ENCODE measurements at places on chromosomes 7 and 10.
A peak's percentile ranks its signal among the peaks of the same experiment; 100 is the strongest.

DNA sequence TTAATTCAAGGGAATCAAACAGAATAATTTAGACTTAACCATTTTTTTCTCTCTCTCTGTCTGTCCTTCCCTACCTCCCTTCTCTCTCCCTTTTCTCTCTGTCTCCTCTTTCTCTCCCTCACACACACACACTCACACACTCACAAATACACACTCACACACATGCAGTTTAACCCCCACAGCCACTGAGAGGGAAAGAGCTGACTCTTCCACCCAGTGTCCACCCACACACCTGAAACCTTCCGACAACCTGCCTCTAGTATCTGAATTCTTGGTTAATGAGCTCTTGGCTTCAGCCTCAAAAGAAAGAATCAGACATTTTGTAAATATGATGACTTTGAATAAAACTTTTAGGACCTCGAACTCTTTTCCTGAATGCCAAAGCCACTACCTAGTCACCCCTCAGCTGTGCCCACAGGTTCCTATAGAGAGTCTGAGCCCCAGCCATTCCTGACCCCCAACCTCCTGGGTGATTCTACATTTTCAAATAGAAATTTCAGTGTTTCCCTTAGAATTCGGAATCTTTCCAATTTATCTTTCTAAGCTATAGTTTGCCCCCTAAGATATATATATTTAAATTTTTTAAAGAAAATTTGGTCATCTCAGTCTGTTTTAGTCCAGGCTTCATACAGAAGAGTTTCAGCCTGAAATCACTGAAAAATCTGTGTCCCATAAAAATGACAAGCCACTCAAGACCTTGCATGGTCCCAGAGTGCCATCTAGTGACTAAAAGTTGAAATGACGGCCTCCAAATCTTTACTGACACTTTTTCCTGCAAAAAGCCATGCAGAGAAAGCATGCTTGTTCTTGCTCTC is 202.8 kb downstream of the IPMK start:
- no peak for DNase-seq

- DNase-seq, result no peak
Observed at GRCh38 chr10:48872234-48872633, 67.4 kb downstream of the LRRC18 start.

GRCh38 chr7:43484678-43485395 is 98.1 kb upstream of the STK17A start:
- no peak for DNase-seq

DNA sequence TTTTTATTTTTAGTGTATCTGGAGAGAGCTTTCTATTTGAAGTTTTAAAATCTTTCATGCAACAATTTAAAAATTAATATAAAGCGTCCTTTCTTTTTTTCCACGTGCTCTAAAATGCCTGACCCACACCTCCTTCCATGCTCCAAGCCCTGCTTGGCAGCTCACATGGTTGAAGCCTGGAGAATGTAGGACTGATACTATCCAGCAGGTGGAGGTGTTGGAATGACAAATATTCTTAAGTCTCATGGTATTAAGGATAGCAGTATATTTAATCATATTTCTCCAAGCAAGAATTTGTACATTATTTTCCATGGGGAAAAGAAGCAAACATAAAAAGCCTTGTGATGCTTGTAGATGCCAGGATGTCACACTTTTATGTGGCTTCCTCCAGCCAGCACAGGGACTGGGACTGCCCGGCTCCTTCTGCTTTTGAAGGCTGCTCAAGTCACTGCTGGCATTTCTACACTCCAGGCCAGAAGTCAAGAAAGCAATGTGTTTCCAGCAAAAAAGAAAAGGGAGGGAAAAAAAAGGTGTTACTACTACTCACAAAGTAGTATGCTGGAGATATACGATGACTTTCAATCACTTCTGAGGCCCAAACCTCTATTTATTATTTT is 49.7 kb downstream of the BZW2 start:
- no peak for DNase-seq

GRCh38 chr10:92177546-92177945 is 113.3 kb downstream of the CPEB3 start:
- no peak for DNase-seq

GRCh38 chr7:24587853-24588252 is 14.6 kb downstream of the PALS2 start:
- no peak for DNase-seq

- no peak for DNase-seq
Observed at GRCh38 chr7:27243340-27244163, 950 bp downstream of the EVX1 start.

DNA sequence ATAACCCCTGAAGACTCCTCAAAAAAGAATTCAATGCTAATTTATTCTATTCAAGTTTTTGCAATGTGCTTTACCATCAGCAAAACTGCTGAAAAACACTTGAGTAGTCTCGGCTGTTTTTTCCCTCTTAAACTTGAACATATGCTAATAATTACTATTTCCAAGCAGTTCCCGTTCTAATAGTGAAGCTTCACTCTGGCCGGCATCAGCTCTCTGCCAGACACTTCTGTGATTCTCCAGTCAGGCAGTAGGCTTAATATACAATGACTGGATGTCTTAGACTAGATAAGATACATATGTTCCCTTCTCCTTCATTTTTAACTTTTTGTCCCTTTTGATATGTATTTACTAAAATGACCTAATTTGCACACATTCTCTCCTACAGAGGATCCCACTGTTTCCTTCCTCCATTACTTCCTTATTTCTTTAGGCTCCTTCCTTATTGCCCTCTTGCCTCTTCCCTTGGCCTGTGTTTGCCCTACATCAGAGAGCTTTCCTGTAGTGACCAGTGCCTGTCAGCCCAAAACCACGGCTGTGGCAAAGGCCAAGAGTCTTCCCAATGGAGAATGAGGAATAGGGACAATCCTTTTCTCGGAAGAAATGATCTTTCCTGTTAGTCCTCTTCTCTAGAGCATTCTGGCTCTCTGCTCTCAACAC is 23.5 kb downstream of the HEPACAM2 start:
- DNase-seq, result peak; percentile 45

DNA sequence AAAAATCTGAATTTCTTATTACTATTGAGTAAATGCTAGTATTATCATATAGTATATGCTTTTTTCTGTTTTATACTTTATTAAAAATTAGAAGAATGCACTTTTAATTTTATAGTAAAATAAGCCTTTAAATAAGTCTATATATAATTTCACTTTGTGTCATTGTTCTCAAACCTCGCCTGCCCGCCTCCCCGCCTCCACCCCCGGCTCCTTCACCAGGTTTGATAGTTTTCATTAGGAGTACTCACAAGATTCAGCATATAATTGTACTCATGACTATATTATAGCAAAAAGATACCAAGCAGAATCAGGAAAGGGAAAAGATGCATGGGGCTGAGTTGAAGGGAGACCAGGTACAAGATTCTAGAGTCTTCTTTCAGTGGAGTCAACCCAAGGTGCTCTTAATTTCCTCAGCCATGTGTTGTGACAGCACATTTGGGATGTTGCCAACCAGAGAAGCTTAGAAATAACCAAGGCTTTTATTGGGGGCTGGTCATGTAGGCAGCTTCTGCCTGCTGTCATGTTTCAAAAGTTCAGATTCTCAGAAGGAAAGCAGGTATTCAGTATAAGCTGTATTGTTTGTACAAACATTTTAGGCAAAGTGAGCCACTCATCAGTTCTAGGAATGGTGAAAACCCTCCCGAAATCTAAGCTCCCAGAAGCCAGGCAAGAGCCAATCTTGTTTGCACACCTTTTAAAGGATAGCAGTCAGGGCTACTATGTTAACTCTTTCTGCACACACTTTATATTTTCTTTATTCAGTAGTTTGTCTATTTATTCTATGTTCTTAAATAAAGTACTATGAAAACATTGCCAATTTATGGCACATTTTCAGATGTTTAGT is 12.3 kb downstream of the NHLRC2 start:
- no peak for DNase-seq

GRCh38 chr10:117553815-117554172 is 11.2 kb downstream of the EMX2 start:
- DNase-seq, result no peak

GRCh38 chr7:139762886-139763285 is 14.9 kb downstream of the HIPK2 start:
- no peak for DNase-seq

DNA sequence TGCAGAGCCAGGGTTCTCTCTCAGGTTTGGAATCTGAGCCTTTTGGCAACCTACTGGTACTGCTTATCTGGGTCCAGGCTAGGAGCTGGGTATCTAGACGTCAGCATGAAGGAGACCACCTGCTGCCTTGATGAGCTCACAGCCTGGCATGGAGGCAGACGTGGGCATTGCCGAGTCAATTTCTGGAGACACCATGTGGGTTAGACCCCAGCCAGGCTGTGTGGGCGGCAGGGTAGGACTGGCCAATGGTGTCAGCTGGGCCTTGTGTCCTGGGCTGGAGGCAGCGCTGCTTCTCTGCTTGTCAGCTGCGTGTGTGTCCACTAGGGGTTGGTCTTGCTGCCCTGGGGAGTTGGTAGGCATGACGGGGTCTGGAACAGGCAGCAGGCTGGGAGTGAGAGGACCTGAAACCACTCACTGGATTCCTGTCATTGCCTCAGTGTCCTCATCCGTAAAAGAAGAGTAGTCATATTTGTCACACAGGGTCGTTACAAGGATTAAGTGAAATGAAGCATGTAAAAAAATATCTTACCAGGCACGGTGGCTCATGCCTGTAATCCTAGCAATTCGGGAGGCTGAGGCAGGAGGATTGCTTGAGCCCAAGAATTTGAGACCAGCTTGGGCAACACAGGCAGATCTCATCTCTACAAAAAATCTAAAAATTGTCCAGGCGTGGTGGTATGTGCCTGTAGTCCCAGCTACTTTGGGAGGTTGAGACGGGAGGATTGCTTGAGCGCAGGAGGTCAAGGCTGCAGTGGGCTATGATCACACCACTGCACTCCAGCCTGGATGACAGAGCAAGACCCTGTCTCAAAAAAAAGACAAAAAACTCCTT is 31.7 kb upstream of the ANKRD2 start:
- DNase-seq, result no peak

GRCh38 chr10:131165092-131165491 is 146.4 kb downstream of the TCERG1L start:
- no peak for DNase-seq

DNA sequence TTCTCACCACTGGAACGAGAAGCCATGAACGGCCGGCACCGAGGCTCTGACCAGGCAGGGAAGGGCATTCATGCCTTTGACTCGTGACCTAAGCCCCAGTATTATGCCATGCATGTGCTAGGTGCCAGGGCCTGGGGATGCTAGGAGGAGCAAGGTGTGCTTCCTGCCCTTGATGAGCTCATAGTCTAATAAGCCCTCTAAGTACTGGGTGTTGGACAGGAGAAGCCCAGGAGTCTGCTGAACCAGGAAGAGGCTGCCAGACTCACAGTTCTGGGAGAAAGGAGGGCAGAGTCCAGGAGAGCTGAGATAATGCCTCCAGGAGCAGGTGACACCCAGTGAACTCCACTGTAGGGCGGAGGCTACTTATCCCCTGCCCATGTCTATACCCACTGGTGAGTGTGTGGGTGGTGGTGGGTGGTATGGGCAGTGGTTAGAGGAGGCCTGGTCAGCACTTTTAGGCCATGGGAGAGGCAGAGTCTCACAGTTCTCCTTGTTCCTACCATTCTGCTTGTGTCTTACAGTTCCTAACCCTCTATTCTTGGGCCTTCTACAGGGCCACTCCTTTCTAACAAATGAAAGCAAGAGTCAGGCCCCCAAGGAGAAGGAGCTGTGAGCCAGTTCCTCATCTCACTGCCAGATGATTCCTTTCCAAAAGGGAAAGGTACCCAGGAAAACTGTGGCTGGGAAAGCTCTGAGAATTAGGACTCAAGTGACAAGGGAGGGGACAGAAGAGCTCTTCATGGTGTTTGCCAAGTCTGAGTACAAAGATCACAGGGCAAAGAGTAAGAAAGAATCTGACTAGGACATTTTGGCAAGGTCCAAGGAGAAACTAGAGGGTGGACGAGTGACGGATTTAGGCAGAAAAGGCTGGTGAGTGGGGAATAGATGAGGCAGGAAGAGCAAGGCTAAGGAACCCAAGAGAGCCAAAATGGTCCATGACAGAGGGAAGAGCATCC is 3.6 kb upstream of the MXI1 start:
- no peak for DNase-seq

DNA sequence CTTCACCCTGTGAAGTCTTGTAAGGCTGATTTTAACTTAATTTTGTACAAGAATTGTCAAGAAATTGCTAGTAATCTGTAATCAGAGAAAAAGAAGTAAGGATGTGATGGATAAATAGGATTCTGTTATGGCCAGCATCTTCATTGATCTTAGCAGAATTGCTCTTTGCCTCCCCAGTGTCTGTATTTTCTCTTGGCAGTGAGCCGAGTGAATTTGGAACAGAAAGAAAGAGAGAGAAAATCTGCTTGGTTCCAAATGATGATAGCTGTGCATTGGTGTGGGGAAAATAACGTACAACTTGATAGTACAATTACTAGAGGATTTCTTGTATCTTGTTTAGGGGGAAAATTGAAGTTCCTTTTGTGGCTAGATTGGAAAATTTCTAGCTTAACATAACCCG is 34.6 kb downstream of the VTI1A start:
- no peak for DNase-seq

- no peak for DNase-seq
Observed at GRCh38 chr10:3173171-3173878, 743 bp upstream of the PITRM1 start.

DNA sequence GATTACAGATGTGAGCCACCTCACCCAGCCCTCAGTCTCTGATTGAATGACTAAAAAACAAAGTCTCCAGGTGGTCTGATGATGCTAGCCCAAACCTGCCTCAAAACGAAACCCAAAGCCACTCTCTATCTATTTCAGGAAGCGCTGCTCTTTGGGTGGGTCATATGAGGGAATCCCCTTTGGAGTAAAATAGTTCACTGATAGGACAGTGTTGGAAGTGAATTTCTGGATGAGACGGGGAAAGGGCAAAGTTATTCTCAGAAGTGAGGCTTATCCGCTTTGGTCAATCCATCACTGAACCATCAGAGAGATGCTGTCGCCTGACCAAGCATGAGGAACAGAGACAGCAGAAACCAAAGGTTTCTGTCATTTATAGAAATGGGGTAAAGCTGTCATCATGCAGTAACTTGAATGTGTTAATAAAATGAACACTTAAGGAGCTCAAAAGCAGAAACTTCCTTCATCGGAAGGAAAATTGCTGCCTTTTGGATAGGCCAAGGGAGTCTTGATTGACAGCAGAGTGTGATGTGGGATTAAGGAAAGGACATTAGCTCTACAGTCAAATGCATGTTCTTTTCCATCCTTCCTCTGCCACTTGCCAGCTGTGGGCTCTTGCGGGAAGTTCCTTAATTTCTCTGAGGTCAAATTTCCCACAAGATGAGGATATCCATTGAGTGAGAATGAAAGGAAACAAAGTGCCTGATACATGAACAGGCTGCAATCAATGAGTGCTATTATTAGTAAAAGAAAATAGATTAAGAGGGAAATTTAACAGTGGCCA is 64.9 kb upstream of the C1QL3 start:
- DNase-seq, result no peak

Measured in SK-N-MC (cell line).